Activated T-cell treated with anti-CD3 and anti-CD28 coated beads, Interleukin-2, amount 50 U/mL, for 1 hour (primary cell): ENCODE measurements at places on chromosomes 1 and 21.

GRCh38 chr1:159854693-159855192, 7.7 kb downstream of the VSIG8 start:
- peak; percentile 80 for DNase-seq

GRCh38 chr1:87151500-87152421, 176.9 kb upstream of the LMO4 start:
- DNase-seq: peak; percentile 25

- no peak for DNase-seq
Observed at GRCh38 chr1:48679859-48680258, 96.8 kb downstream of the BEND5 start.

- DNase-seq: no peak
Observed at GRCh38 chr1:194268839-194269238, 1082.4 kb upstream of the B3GALT2 start.

GRCh38 chr1:101945884-101946283, 50.8 kb downstream of the OLFM3 start:
- DNase-seq: no peak
